Omental fat pad (tissue), 4 donors: ENCODE measurements at places on chromosomes 5 and 9.

GRCh38 chr9:113475992-113476391, 12.5 kb downstream of the RGS3 start:
- no peak for DNase-seq

- no peak for DNase-seq
Observed at GRCh38 chr9:6272229-6272598, 56.0 kb upstream of the TPD52L3 start.

GRCh38 chr5:113356487-113356886, 78.3 kb downstream of the TSSK1B start:
- no peak for DNase-seq

- DNase-seq = no peak
Observed at GRCh38 chr9:109035684-109036423, 22.6 kb upstream of the CTNNAL1 start.

- DNase-seq = no peak
Observed at GRCh38 chr9:3708751-3709150, 182.9 kb upstream of the RFX3 start.

DNA sequence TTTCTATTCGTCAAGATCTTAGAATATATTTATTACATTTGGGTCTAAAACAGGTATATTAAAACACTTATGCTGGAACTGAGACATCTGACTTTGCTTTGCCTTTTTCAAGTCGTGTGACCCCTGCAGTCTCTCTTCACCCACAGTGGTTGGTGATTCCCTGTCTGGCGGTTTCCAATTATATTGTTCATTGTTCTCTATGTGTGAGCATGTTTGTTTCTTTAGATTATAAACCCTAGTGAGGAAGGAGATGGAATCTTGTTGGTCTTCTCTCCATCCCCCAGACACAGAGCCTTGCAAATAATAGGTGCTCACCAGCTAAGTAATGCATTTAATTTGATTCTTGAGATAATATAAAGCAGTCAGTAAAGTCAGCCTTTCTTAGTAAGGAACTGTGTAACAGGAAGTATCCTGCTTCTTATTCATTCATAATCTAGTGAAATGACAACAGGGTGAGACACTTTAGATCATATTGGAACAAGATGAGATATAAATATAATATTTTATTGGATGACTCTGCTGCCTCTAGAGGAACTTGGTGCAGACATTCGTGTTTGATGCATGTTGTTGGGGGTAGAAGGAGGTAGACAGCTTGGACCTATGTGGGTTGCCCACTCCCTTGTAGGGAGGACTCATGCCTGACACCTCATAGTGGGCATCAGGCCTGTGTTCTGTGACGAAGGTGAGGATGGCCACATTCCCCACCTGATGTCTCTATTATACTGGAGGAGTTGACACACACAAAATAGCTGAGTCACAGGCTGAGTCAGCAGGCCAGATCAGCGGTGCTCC, 88.1 kb downstream of the FGF1 start:
- no peak for DNase-seq

- DNase-seq = no peak
Observed at GRCh38 chr9:93181672-93182435, 2.1 kb upstream of the WNK2 start.

DNA sequence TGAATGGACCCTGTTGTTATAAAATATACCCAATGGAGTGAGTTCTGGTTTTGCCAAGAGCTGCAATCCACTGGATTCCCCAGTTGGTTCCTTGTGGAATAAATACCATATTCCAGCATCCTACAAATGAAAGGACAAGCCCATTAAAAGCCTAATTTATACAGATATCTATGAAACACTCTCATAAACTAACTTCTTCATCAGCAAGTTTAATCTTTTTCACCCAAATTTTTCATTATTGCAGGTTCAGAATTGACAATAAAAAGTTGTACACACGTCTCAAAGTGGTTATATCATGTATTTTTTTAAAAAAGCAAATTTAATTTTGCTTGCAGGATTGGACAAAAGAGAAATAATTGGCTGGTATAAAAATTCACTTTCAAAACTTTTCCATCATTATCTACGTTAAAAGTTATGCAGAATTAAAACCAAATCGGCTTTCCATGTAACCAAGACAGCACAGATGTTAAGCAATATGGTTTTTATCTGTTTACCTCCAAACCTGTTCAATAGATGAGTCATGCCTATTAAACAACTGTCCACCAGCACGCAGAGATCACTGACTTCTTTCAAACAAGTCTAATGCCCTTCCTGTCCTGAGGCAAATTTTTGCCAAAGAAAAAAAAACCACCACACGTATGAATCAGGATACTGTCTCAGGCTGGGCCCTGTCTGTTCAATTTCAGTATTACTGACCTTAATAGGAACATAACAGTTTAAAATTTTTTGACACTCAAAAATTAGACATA, 42.5 kb downstream of the CEMIP2 start:
- DNase-seq = no peak

DNA sequence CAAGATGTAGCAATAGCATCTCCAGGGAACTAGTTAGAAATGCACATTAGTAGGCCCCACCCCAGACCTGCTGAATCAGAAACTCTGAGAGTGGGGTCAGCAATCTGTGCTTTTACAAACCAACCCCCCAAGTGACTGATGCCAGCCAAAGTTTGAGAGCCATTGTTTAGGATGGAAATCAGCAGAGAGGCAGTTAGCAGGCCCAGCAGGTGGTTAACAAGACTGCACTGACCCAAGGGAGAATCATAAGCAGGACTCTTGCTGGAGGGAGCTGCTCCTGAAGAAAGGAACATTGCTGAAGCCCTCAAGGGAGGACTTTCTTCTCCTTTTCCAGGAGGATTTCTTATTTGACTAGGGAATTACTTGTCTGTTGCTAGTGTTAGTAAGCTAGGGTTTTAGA, 74.2 kb upstream of the SLC12A2 start:
- no peak for DNase-seq
